ENCODE measurements at places on chromosomes 3 and 15.
A peak's percentile ranks its signal among the peaks of the same experiment; 100 is the strongest.

- DNase-seq, result no peak
These were observed 135.4 kb downstream of the SYNPR start for GRCh38 chr3:63413523-63413922.

DNA sequence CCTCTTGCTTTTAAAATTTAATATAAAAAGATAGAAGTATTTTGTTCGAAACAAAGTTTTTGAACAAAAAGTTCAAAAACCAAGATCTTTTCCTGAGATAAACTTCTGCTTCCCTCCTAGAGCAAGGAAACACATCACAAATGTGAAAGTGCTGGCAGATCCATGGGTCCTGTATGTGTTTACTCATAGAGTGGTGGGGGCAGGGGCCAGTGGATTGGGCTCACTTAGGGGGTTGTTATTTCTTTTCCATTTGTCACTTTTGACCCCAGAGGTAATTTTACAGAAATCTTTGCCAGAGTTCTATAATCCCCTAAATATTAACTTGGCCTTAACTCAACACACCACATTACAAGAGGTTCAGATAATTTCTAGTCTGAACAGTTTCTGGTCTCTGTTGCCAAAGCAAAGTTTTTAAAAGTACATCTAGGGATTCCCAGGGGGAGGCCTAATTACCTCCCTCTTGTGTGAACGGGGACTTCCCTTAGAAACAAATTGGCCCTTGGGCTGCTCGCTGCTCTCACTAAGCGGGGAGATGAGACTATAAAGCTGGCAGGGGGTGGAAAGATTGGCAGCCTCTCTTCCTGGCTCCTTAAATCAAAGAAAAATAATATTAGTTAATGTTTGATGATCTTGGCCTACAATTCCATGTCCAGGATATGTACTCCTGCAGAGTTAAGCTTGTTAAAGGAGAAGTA lies 66.8 kb upstream of the PTX3 start:
- peak; percentile 55 for DNase-seq

DNA sequence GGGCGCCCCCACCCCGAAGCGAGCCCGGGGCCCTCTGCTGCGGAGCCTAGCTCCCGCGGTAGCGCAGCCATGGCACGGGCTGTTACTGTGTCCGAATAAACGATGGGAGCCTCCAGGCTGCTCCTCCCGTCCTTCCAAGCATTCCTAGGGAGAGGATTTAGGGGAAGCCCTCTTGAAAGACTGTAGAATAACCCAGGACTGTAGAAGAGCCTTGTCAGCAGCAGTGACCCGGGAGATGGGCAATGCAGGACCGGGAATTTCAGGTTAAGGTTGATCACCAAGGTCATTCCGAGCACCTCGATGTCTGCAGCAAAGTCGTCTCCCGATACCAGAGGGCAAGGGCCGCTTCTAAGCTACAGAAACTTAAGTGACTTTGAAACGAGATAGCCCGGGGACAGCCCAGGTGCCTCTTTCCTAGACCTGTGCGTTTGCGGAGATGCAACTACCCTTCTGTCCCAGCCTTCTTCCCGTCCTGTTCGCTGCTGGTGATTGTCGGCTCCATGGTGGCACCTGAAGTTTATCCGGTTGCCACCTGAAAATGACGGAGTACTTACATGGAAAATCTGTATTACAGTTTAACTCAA lies 753 bp upstream of the MYO5A start:
- DNase-seq, result no peak

DNA sequence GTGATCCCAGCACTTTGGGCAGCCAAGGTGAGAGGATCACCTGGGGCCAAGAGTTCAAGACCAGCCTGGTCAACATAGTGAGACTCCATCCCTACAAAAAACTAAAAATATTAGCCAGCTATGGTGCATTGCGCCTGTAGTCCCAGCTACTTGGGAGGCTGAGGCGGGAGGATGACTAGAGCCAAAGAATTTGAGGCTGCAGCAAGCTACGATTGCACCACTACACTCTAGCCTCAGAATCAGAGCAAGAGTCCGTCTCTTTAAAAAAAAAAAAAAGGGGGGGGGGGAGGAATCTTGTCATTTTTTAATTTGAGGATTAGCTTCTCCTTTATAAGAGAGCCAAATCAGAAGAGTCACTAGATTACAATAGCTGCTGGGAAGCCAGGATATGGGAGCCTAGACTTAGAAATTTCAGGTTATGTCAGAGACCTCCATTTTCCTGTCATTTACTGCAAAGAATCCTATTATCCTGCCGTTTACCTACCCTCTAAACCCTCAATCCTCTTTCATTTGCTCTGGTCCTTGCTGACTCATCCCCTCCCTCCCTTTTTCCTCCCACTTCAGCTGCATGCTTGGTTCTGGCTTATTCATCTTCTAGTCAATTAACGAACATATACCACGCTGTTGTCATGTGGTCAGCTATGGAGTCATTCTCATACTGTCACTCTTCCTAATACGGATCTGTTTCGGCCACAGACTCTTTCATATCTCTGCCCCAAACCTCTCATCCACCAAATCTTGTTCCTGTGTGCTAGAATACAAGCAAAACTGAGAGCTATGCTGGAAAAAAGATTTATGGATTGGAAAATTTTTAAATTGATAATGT lies 83.8 kb upstream of the PPIB start:
- DNase-seq, result no peak

DNA sequence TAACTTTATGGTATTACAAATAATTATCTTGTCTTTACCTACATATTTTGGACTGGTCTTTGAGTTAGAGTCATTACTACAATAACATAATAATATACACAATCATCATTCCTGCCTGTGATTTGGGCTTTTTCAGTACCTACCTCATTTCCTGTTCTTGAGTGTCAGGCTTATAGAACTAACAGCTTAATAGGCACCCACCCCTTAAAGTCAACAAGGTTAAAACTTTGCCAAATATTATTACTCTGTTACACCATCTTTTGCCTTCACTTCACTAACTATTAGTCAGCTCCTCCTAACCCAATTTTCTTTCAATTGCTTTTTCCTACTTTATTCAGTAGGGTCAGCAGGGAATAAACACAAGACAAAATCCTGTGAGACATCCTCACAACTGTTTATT lies 488.7 kb upstream of the AGTR1 start:
- DNase-seq, result no peak

DNA sequence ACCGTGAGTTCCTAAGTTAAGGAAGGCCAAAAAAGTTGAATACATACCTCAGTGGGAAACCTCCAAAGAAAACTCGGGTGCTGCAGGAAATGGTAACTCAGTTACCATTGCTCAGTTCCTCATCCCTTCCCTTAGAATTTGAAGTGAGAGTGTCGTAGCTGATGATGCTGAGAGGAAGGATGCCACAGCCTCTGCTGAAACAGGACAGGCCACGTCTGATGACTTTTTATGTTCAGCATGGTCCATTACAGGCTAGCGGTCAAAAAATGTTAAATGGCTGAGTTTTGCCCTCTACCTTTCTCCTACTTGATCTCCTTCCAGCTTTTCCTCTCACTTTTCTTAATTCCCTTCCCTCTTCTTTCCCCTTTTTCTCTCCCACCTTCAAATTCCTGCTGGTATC lies 135.5 kb downstream of the GHSR start:
- DNase-seq, result no peak

GRCh38 chr15:29401644-29402043 lies 132.0 kb upstream of the NSMCE3 start:
- no peak for DNase-seq

GRCh38 chr3:127568586-127568985 lies 21.9 kb downstream of the TPRA1 start:
- no peak for DNase-seq

GRCh38 chr3:23919628-23920027 lies 2.7 kb downstream of the RPL15 start:
- DNase-seq, result no peak

GRCh38 chr3:26049951-26050350 lies 260.1 kb downstream of the OXSM start:
- no peak for DNase-seq

GRCh38 chr3:159882367-159882766 lies 106.3 kb upstream of the IL12A start:
- no peak for DNase-seq

- no peak for DNase-seq
These were observed 94.5 kb downstream of the ADAMTS9 start for GRCh38 chr3:64593350-64593749.

- no peak for DNase-seq
These were observed 703 bp upstream of the LSAMP start for GRCh38 chr3:116445990-116446389.

- DNase-seq, result no peak
These were observed 32.6 kb downstream of the HHLA2 start for GRCh38 chr3:108328821-108329486.

DNA sequence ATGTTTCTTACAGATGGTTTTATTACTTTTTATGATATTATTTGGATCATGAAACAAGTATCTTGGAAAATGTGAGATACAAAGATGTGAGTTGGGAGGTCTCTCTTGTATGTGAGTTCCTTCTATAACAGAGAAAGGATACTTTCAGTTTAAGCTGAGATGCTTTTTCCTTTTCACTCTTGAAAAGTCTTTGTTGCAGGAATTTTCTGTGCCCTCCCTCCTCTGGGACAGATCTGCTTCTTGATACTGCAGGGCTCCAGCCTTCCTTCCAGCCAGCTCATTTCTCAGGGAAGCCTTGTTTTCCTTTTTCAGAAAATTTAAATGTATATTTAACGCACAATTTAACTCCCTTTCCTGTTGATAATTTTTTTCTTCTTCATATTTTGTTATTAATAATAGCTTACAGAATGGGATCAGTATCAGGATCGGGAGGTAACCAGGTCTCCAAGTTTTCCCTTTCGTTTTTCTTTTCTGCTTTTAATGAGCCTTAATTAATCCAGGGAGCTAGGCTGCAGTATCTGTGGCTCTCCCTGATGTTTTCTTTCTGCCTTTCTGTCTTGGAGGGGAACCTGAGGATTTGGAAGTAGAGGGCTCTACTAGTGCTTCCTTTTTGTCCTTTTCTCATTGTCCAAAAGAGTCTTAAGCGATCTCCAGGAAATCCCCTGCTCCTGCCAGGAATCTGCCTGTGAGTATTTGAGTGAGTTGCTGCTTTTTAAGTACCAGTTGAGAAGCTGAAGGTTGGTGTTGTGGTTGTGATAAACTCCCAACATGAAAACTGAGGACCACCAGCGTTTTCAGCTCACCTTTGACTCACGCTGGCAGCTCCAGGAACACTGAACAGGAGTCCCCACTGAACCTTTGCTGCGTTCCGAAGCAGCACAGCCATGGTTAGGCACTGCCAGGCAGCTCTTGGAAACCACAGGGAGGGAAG lies 105.7 kb downstream of the IGF1R start:
- DNase-seq, result no peak

GRCh38 chr3:20648921-20649381 lies 462.9 kb upstream of the SGO1 start:
- no peak for DNase-seq

DNA sequence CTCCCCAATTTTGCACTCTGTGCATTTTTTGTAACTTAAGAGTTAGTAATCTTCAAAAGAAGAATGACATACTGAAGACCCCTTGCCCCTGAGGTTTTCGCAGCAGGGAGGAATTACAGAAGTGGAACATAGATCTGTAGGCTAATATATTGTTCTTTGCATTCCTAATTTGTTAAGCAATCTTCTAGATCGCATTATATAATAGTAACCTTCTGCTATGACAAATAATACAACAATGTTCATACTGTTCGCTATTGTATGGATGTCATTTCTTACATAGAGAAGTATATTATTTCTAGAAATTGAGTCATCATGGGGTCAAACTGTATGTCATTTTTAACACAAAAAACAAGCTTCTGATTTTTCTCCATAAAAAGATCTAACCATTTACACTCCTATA lies 95.8 kb upstream of the TGFBR2 start:
- DNase-seq, result no peak

All from femur (tissue), 1 donor.